ENCODE measurements at places on chromosomes 3 and 15. TPM values are rescaled to one million over a fixed set of nuclear protein-coding genes. Genes with fewer than 3 reads are reported as not detected.
A peak's percentile ranks its signal among the peaks of the same experiment; 100 is the strongest.

DNA sequence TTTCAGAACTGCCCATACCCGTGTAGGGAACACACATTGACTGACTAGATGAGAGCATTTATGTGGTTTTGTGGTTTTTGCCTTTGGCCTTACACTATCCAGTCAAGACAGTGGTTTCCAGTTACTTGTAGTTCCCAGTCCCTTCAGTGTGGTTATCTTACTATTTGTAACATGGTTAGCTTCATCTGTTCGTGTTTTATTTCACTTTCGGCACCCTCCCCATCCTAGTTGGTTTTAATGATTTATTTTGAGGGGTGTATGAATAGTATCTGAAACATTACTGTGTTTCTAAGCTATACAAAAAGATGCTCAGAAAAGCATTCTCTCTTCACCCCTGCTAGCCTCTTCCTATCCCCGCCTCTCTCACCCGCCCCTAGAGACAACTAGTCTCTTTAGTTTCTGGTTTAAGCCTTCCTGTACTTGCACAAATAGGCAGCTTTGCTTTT is 14.1 kb downstream of the LYSMD4 start:
- DNase-seq = no peak
- peak overlapping the region; percentile 85 for H3K27ac ChIP-seq
- peaks cover 60% of the 10 kb centered on the region for H3K4me1 ChIP-seq
- no peak overlapping the region for H3K4me3 ChIP-seq
- H3K36me3 ChIP-seq = no peaks in the 10 kb centered on the region

DNA sequence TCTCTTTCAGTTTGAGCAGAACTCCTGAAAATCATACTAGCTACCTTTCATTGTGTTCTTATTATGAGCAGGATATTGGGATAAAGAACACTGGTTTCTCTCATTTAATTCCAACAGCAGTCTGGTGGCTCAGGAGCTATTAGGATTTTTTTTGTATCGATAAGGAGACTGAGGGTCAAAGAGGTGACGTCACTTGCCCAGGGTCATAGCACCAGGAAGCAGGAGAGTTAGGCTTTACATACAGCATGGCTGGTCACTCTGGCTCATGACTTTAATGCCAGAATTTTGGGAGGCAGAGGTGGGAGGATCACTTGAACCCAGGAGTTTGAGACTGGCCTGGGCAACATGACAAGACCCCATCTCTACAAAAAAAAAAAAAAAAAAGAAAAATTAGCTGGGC is 113.6 kb downstream of the ADAMTS9 start:
- H3K27me3 ChIP-seq = no peaks in the 10 kb centered on the region
- H3K27ac ChIP-seq = no peak overlapping the region
- H3K4me3 ChIP-seq = no peak overlapping the region
- peaks cover 9% of the 10 kb centered on the region for H3K36me3 ChIP-seq
- H3K4me1 ChIP-seq = no peaks in the 10 kb centered on the region

The NANOGP8 gene
- polyA plus RNA-seq = not detected

The HACL1 gene
- 11.1 TPM for polyA plus RNA-seq

The ABHD6 gene
- 7.0 TPM for polyA plus RNA-seq

DNA sequence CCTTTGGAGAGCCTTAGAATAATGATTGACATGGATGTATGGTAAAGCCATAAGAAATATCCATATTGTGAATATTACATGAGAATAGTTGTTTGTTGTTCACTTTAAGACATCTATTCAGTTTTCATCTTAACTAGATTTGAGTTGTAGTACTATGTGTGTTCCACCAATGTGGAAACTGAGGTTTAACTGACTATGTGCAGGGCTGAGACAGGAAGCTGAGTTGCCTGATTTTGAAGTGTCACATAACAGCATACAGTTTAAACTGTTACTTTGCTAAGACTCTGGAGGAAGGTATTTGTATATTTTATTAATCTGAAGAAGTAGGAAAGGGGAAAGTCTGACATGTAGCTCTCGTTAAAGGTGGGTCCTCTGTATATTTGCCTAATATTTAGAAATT is 2.1 kb downstream of the ECT2 start:
- no peak overlapping the region for H3K4me3 ChIP-seq
- H3K27me3 ChIP-seq = no peaks in the 10 kb centered on the region
- no peak overlapping the region for H3K27ac ChIP-seq
- H3K36me3 ChIP-seq = no peaks in the 10 kb centered on the region

DNA sequence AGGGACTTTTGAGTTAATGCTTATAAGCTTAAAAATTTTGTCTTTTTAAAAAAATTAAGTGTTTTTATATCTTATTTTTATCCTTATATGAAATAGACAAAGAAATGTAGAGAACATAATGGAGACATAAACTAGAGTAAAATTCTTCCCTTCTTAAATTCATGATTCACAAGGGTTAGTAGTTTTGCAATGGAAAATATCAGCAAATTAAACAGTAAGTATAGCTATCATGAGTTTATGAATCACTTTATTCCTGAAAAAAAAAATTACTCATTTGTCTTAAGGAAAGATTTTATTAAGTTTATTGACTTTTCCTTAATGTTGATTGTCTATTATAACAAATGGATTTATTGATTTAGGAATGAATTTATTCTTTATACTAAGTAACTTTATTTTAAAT is 4.3 kb downstream of the ATP6V1A start:
- H3K4me3 ChIP-seq = no peak overlapping the region
- no peaks in the 10 kb centered on the region for H3K27me3 ChIP-seq
- H3K27ac ChIP-seq = no peak overlapping the region
- no peaks in the 10 kb centered on the region for H3K36me3 ChIP-seq
- DNase-seq = no peak
